ENCODE measurements at places on chromosomes 6 and 20.

GRCh38 chr6:50116390-50116789, 66.7 kb upstream of the DEFB112 start:
- no peak for DNase-seq

- DNase-seq, result no peak
These were observed 33.4 kb downstream of the MTRES1 start for GRCh38 chr6:107061125-107062020.

GRCh38 chr6:154537511-154538325, 27.2 kb upstream of the CNKSR3 start:
- DNase-seq, result no peak

DNA sequence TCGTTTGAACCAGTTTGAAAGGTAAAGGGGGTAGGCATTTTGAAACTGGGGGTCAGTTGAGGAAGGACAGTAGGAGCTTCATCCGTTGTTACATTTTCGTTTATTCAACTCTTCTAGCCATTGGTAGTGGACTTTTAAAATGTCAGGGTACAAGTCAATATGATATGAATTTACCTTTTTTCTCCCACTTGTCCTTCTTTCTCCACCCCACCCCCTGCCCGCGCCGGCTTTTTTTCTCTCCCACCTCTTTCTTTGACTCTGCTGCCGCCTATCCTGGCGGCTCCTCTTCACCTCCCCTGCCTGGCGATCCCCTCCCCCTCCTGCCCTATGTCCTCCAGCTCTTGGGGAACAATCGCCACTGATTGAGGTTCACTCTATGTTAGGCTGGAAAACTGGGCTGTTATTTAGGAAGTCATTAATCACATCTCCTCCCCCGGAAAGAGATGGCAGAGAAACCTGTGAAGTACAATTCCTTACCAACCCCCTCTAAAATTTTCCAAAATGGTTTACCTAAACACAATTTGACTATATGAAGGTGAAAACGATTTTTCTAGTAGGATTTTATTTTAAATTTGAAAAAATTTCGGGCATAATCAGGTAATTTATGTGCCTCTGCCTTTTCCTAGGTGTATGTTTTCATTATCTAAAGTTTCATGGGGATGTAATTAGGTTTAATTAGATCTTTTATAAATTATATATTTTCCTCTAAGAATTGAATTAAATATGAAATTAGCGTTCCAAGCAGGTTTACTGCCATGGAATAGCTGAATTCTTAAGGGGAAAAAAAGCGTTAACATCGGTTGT, 778 bp upstream of the LIN28B start:
- DNase-seq, result no peak

DNA sequence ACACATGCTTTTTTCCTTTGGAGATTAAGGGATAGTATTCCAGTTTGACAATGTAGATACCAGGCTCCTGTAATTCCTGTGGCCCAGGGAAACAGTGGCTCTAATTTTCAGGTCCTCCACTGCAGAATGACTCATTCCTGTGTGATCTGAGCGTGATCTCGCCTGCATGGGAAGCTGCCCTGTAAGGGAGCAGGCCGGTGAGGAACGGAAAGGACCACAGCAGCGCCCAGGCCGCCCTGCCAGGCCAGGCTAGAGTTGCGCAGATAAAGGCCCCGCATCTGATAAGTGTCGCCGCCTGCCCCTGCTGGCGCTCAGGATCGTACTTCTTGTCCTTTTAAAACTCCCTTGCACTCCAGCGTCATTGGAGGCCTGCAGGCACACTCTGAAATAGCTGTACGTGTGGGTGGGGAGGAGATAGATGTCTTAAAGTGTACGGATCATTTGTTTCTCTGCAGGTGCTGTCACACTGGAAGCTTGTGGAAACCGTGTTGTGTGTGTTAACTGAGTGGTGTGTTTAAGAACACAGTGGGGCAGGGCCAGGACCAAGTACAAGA, 60.7 kb downstream of the SYNJ2 start:
- no peak for DNase-seq

- no peak for DNase-seq
These were observed 74.3 kb upstream of the HINT3 start for GRCh38 chr6:125882243-125882642.

- DNase-seq, result no peak
These were observed 90.9 kb downstream of the LMBRD1 start for GRCh38 chr6:69705954-69706353.

GRCh38 chr20:23200413-23200812, 114.3 kb upstream of the CD93 start:
- no peak for DNase-seq

DNA sequence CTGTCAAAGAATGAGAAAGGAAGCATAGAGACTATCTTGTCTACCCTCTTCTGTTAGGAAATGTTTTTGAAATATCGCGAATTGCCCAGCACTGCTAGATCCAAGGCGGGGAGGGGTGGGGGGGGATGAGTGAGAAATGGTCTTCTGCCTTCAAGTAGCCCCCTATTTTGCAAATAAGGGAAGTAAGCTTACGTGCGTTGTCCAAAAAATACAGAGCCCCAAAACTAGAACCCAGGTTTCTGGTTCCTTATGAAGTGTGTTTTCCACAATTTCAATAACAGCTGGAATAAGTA, 923 bp upstream of the ILRUN start:
- DNase-seq, result no peak

DNA sequence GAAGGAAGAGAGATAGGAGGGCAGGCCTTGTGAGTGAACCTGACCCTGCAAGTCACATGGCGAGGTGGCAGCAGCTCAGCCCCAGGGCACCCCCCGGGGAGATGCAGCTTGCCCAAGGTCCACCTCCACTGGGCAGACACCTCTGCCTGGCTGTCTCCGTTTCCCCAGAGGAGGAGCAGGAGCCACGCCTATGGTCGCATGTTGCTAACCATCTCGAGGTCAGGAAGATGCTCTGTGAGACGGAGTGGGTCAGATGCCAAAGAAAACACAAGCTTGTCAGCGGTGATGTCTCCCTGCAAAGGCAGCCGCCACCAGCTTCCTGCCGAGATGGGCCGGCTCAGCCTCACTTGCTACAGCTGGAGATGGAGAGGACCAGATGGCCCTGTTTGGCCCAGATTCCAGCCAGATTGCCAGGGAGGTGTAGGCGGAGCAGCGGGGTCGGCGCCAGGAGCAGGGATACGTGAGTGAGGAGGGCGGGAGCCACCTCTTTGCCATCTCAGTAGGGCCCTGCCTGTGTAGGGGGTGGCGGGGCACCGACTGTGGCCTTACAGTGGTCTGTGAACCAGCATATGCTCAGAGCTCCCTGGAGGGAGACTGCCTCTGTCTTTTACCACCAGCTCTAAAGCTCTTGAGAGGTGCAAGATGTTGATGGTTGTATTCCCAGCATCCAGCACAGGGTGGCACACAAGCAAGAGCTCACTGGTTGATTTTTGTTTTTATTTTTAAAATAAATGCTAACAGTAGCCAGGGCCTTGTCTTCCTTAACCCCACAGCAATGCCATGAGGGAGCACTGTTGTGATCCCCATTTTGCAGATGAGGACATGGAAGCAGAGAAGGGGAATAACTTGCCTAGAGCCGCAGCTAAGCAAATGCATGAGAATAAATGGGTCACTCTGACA, 42.9 kb upstream of the FAM83D start:
- DNase-seq, result no peak

DNA sequence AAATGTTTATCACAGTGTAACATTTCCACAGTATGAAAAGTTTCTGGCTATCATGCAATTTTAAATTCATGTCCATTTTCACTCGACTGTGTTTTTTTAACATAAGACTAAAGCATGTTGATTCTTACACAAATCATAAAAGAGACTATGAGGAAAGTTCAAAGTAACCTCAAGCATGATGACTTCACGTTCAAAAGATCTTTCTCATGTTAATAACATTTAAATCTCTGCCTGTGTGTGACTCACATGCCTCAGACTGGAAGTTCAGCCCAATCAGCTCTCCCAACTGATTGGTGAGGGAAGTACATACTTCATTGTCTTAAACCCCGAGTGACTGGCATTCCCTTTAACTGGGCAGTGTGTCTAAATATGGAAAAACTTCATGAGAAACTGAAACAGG, 37.4 kb downstream of the ATXN1 start:
- DNase-seq, result no peak

DNA sequence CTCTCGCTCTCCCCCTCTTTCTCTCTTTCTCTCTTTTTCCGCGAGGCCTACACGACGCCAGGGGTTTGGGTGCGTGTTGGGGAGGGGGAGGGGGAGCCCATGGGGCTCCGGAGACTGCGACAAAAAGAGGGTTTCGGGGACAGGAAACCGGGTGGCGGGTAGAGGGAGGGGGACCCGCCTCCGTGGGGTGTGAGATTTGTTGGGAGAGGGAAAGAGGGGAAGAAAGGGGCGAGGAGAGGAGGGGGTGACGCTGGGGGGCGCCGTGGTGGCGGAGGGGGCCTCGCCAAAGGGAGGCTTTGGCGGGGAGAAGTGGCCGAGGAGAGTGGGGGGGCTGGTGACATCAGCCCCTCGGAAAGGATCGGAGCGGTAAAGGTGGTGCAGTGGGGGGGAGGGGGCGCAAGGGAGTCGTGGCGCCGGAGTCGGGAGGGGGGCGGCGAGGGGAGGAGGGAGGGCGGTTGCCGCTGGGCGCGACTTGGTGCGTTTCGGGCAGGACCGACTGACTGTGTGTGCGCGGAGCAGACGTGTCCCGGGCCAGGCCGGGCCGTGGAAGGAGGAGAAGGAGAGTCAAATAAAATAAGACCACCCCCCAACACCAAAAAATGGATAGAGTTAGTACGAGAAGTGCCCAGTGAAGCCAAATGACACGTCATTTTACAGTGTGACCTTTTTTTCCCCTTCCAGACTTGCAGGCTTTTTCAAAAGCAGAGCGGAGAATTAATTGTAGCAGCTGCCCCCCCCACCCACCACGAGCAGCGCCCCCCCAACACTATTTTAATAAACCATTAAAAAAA, 39.8 kb downstream of the GNAS start:
- peak; percentile 66 for DNase-seq

GRCh38 chr20:49230561-49231133, 11.4 kb downstream of the DDX27 start:
- DNase-seq, result no peak

DNA sequence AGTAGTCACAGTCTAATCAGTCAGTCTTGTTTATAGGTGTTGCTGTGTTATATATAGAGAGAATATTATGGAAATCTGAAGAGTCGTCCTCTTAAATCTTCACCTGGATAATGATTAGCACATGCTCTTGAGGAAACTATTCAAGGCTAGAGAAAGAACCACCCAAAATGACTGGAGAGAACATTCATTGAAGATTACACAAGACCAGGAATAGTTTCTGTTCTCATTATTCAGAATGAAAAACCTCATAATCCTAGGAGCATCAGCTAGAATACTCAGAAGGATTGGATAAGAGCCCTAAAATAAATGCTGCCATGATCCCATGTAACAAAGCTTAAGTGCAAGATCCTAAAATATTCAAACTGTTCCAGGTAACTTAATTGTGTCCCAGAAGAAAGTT, 278.2 kb upstream of the PREP start:
- DNase-seq, result no peak

DNA sequence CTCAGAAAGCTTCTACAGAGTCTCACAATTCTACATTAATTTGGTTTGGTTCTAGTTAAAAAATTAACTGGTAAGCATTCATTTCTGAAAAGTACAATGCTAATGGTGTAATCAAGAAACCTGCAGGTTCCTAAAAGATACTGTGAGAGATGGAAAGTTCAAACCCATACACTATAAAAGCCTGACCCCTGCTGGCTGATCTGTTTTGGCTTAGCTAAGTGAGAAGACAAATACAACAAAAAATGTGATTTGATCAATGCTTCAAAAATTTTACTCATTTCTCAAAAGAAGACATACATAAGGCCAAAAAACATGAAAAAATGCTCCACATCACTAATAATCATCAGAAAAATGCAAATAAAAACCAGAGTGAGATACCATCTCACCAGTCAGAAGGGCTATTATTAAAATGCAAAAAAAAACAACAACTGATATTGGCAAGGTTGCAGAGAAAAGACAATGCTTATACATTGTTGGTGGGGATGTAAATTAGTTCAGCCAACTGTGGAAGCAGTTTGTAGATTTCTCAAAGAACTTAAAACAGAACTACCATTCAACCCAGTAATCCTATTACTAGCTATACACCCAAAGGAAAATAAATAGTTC, 102.8 kb downstream of the MOXD1 start:
- peak; percentile 8 for DNase-seq

- no peak for DNase-seq
These were observed 84.8 kb downstream of the ELOVL5 start for GRCh38 chr6:53263917-53264316.

- no peak for DNase-seq
These were observed 437.6 kb upstream of the PLCB4 start for GRCh38 chr20:8631271-8631670.

DNA sequence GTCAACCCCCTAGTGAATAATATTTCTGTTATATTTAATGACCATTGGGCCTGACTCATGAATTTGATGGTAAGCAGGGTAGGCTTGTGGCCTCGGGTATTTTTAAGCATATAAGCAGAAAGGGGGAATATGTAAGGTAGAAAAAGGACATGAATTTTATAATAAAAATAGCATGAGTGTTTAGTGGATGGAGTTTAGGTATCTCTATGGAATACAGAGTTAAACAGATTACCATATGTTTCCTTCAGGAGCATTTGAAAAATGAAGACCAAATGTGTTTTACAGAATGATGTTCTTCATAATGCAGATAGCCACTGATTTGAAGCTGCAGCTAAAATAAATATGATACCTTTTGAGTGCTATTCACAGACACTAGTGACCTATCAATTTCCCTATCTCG, 191.7 kb upstream of the TSHZ2 start:
- no peak for DNase-seq

DNA sequence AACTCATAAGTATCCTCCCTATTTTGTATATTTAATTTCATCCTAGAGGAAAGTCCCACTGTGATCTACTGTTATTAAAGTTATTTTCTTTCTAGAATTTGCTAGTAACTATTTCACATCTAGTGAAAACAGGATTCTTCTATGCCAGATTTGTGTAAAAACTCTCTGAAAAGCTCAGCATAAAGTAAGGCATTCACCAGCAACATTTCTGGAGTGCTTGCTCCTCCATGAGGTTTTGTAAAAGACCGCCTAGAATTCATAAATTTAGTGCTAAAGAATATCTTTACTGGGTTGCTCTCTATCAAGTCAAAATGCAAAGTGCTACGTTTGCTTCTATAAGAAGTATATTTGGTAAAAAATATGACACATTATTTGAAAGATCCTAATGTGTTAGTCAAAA, 173.5 kb upstream of the IRAK1BP1 start:
- DNase-seq, result no peak

GRCh38 chr6:112128208-112128607, 40.8 kb downstream of the FAM229B start:
- DNase-seq, result no peak

DNA sequence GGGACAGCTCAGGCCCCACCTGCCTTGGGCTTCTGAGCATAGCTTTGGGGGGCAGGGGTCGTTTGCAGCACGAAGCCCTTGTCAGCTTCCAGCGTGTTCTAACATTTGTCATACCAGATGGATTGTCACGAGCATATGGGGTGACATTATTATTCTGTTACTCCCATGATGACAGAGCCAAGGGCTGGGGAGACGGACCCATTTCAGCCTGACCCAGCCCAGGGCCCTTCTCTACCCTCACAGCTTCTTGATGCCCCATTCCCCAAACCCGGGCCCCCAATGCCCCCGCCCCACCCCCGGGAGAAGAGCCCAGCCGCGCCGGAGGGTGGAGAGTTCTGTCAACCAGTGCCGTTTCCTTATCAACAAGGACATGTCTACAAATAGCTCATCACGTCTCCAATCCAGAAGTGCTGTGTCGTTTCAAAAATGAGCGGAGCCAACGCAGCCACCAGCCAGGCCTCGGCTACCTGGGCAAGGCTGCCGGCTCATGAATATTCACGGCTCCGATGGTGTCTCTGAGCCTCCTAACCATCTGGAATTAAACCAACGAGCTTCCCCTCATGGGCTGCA, 9.6 kb upstream of the CHRNA4 start:
- DNase-seq, result no peak

Data from naive thymus-derived CD8-positive, alpha-beta T cell (primary cell).